Liver (tissue), 10 donors: ENCODE measurements at places on chromosomes 5 and 9. TPM values are rescaled to one million over a fixed set of nuclear protein-coding genes. Genes with fewer than 3 reads are reported as not detected.

Gene TAF1L
- total RNA-seq, result not detected

Gene PDZD2
- total RNA-seq, result 0.67 TPM

Gene BSPRY
- total RNA-seq, result 0.50 TPM

Gene RBM27
- 15.5 TPM for total RNA-seq

DNA sequence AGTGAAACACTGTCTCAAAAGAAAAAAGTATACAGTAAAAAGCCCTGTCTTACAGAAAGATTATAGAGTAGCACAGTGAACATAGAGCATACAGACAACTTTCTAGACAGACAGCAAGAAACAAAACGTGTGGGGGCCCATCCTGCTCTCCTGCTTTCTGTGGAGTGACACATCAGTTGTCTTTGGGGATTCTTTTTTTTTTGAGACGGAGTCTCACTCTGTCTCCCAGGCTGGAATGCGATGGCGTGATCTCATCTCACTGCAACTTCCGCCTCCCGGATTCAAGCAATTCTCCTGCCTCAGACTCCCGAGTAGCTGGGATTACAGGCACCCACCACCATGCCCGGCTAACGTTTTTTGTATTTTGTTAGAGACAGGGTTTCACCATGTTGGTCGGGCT is 14.9 kb downstream of the CDHR2 start:
- DNase-seq, result no peak

GRCh38 chr5:81950996-81951395 is 20.8 kb upstream of the ATG10 start:
- no peak for DNase-seq

GRCh38 chr5:19733612-19734495 is 254.1 kb downstream of the CDH18 start:
- no peak for DNase-seq

- no peak for DNase-seq
Observed at GRCh38 chr9:103731541-103731940, 362.6 kb upstream of the SMC2 start.

DNA sequence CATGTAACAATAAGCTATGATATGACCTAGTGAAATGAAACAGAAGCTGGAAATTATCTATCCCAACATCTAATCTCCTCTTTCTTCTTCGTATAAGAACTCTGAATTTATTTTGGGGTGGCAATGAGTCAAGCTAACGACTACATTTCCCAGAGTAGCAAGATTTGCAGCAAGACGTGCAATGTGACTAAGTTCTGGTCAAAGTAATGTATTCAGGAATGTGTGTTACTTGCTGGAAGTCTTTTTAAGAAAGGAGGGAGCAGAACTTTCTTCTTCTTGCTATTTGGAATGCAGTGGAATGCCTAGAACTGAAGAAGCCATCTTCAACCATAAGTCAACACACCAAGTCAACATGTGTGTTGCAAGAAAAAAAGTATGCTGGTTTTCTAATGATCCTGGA is 406.6 kb upstream of the MEF2C start:
- DNase-seq, result no peak

Gene MEIKIN
- 0.51 TPM for total RNA-seq
